Calu3 (cell line): ENCODE measurements at places on chromosomes 1 and 21.

DNA sequence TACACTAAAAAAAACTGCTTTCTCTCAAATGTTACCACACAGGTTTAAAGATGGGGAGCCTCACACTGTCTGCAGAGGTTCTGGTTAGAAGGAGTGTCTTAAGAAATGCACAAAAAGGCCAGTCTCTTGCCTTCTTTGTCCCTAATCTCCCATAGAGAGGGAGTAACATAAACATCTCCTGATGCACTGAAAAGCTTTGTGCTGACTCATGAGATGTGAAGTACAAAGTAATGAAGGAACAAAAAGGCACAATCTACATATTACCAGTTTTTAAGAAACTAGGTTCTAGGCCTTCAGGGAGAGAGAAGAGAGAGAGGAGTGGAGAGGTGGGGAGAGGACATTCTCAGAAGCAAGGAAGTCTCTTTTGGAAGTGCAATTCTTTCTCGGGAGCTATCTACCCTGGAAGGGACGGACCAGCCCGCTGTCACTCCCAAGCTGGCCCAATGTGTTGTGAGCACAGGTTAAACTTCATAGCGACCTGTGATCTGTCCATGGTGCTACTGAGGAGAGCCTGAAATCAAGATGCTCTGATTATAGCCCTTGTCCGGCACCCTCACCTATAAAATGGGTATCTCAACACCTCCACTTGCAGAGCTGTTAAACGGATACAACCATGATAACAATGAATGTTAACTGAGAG, 458.1 kb downstream of the DISC1 start:
- no peak for DNase-seq

DNA sequence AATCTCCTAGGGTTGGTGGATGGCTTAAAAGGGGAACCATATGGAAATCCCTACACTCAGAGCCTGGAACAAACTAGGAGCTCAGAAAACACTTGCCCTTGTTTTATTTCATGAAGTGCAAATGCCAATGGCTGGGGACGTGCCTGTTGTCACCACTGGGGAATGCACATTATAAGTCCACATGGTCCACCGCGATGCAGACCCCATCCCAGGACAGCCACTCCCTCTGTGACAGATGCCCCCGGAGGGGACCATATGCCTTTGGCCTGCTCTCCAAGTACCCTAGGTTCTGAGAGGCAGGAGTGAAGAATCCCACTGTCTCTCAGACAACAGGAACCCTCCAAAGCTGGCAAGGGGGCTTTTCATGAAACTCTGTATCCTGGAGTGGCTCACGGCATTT, 42.3 kb downstream of the LRP8 start:
- no peak for DNase-seq

DNA sequence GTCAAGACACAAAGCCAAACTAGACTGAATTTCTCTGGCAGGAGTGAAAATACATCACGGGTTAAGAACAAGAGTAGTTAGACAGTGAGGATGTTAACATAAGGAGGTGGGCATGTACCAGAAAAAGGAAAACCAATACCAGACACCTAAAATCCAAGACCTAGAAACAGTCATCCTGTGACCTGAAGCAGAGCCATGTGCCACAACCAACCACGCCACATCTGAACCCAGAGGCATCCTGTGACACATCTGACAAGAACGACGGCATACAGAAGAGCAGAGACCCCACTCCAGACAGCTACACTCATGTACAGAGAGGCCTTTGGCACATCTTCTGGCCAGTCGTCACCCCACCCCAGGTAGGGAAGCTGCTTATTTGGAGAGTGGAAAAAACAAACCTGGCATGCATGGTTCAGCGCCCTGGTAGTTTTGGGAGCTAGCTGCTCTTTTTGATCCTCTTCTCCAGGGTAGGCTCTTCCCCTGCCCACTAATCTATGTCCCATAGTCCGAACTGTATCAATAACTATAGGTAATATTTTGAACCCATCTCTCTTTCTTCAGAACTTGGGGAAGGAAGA, 72.1 kb downstream of the SLC45A1 start:
- no peak for DNase-seq

- DNase-seq, result no peak
These were observed 70.0 kb downstream of the APP start for GRCh38 chr21:26100573-26100972.

GRCh38 chr1:182601416-182601786, 2.8 kb downstream of the RGS16 start:
- peak; percentile 76 for DNase-seq

DNA sequence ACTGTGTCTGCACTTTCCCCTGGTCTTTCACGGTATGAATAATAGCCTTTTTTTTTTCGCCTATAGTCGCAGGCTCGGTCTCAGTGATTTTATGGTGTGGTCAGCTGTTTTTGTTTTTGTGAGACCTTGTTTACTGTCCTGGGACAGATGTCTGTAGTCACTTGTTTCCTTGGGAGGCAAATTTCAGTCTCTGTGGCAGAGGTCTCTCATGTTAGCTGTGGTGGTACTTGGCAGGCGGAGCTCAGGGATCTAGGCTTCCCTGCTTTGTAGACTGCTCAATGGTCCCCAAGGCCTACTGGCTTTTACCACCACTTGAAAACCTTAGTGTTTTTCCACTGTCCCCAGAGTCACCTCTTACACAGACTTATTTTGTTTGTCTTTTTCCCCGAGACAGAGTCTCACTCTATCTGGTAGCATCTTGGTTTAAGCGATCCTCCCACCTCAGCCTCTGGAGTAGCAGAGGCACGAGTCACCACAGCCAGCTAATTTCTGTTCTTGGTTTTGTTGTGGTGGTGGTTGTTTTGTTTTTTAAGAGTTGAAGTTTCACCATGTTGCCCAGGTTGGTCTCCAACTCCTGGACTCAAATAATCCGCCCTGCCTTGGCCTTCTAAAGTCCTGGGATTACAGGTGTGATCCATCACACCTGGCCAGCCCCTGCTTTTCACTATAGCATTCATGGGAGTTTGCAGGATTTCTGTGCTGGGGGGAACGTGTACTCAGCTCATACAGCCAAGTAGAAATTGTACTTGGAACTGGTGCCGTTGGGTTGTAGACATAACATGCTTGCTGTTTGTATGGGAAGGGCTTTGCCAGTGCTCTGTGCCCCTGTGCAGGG, 10.3 kb downstream of the RNU1-2 start:
- DNase-seq, result no peak

DNA sequence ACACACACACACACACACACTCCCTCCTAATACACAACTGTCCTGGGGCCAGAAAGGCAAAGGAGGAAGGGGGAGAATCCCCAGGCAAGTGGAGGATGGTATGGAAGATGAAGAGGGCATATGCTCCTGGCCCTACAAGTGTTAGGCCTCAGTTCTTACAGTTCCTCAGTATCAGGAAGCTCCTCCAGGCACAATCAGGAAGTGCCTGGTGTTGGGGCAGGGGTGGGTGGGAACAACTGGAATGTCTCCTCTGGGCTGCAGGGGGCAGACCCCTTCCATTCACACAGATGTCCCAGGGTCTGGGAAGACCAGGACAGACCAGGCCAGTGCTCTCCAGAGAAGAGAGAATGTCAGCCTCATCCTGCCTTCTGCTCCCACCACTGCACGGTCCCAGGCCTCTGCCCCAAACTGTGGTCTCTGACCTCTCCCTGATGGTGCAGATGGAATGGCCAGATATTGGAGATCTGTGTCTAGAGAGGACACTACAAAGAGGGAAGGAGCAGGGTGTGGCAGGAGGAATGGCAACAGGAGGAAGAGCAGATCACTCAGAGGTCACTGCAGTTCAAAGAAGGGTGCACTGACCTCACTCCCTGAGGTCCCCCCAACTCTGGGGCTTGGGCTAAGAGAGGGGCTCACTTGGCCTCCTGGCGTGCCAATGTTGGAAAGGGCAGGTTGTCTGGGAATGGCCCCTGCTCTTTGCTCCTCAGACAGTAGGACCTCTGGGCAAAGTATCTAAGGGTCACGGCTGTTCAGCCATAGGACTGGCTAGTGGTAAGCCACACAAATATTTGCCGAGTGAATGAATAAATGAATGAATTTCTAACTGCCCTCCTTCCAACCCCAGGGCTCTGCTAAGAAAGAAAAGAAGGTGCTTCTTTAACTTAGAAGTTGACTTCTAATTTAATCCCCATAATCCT, 2.5 kb upstream of the DENND2D start:
- no peak for DNase-seq

DNA sequence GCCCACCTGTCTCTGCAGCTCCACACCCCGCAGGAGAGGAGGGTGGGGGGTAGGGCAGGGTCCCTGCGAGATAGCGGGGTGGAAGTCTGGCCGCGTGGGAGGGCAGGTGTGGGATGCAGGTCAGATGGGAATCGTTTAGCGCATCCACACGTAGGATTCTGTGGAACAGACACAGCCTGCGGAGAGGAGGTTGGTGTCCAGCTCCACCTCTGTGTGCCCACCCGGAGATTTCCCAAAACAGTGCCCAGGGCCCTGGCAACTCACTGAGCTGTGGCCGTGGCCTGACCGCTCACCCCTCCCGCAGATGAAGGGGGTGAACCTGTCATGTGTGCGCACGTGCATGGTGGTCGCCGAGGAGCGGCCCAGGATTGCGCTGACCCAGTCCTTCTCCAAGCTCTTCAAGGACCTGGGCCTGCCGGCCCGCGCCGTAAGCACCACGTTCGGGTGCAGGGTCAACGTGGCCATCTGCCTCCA, 46.9 kb downstream of the S100B start:
- DNase-seq, result no peak

DNA sequence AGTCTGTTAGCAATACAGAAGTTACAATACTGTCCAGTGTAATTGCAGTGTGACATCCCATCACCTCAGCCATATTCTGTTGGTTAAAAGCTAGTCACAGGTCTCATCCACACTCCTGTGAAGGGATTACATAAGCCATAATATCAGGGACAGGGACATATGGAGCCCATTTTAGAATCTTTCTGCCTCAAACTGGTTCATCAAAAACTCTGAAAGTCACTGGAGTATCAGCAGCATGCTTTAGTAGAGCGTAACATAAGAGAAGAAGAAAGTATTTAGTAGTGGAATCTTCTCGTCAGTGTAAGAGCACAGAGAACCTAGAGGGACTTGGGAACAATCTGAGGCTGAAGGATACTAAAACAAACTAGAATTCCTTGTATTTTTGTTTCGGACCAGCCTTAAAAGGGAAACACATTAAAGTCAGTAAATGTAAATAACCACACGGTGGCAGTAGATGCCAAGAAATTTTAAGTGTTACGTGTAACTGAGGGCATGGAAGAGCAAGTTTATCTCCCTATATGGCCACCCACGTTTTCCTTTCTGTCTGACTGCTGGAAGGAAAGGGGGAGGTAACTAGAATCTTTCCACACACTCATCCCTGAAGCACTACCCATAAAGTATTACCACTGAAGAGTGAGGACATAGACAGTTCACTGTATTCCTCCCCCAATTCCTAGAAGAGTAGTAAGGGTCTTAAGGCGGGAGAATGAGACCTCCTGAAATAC, 41.6 kb upstream of the AGL start:
- peak; percentile 41 for DNase-seq

DNA sequence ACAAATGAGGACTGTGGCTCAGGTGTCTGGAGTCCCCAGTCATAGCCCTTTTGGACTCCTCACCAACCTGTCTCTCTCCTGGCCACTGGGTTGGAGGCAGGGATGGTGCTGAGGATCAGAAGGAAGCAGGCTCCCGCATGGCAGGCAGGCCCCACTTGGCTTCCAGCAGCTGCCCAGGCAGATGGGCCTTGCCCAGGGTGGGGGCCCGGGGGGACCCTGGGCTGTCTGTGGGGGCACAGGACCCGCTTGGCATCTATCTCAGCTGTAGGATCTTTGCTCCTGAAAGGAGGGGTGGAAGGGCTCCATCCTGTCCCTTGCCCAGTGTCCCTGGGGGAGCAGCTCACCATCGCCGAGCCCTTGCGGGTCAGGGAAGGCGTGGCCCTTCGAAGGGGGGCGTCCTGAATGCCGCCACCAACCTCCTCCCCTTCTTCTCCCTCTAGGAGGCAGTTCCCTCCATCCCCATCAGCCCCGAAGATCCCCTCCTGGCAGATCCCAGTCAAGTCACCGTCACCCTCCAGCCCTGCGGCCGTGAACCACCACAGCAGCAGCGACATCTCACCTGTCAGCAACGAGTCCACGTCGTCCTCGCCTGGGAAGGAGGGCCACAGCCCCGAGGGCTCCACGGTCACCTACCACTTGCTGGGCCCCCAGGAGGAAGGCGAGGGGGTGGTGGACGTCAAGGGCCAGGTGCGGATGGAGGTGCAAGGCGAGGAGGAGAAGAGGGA, 154.5 kb downstream of the PEX14 start:
- no peak for DNase-seq

DNA sequence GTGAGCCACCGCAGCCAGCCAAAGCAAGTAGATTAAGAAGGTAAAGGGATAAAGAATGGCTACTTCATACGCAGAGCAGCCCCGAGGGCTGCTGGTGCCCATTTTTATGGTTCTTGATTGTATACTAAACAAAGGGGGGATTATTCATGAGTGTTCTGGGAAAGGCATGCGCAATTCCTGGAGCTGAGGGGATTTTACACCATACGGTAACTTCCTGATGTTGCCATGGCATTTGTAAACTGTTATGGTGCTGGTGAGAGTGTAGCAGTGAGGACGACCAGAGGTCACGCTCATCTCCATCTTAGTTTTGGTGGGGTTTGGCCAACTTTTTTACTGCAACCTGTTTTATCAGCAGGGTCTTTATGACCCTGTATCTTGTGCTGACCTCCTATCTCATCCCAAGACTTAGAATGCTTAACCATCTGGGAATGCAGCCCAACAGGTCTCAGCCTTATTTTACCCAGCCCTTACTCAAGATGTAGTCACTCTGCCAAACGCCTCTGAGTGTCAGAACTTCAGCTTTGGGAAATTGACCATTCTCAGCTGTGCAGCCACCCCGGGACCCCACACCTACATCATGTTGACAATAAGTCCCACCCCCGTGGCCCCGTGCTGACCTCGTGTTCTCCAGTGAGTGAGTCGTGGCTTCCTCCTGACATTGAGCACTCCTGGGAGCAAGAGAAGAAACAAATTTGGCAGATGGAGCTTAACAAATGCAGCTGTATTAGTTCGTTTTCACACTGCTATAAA, 149.4 kb upstream of the COL6A1 start:
- DNase-seq, result no peak

DNA sequence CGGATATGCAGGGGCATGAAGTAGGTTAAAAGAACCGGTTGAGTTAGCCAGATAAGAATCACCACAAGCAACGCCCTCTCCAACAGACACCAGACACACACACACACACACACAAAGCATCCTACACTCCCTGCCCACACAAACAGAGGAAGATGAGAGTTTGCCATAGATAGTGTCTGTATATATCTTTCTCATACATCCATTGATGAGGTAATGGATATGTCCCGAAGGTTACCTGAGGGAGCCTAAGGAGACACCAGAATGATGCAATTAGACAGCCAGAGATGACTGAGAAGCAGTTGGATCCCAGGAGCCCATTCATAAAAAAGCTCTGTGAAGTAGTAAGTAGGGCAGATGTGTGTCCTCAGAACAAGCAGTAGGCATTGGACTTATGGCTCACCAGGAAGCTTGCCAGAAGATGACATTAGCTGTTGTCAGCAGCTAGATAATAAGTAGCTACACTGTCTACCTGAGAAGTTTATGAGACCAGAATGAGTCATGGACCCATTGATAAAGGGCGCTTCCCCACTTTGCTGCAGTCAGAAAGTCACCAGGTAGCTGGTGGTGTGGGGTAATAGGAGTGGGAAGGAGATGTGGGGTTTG, 247.0 kb downstream of the KCNT2 start:
- no peak for DNase-seq

- peak; percentile 39 for DNase-seq
These were observed 82.2 kb downstream of the LMO4 start for GRCh38 chr1:87410776-87411480.

GRCh38 chr1:25037174-25038074, 107.3 kb upstream of the RUNX3 start:
- DNase-seq, result peak; percentile 47

- DNase-seq, result no peak
These were observed 41.8 kb upstream of the PWP2 start for GRCh38 chr21:44065428-44065827.

- DNase-seq, result no peak
These were observed 97.8 kb downstream of the SIK1 start for GRCh38 chr21:43328958-43329691.
